ENCODE measurements at places on chromosomes 6 and 20.

DNA sequence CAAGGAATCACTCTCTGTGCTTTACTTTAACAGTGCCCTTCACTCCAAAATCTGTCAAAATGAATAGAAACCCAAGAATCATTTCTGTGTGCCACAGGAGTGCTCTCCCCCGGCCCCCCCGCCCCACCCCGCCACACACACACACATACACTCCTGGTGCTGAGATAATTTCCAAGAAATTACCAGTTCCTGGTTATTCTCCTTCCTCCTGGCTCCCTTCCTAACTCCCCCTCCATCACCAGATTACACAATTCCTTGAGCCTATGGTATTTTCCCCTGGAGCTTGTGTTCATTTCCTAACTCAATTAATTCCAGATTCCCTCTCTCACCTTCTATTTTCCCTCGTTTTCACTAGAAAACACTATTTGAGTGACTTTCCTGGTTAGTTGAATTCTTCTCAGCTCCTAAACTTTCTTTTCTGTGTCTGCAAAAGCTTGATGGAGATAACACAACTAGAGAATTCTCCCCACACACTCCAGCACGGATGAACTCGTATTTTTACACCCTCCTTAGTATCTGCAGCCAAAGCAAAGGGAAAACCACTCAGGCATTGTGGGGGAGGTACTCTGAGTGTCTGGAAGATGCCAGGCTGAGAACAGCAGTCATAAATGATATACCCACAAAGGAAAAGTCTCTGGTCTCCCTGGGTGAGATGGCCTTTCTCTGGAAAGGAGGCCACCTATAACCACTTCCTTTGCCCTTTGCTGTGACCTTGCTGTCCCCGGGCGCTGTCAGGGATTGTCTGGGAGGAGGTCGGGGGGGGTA is 1.9 kb upstream of the SLC24A3 start:
- peak; percentile 83 for DNase-seq

- DNase-seq, result no peak
Measured at GRCh38 chr20:36663031-36663430, 17.0 kb upstream of the SLA2 start.

DNA sequence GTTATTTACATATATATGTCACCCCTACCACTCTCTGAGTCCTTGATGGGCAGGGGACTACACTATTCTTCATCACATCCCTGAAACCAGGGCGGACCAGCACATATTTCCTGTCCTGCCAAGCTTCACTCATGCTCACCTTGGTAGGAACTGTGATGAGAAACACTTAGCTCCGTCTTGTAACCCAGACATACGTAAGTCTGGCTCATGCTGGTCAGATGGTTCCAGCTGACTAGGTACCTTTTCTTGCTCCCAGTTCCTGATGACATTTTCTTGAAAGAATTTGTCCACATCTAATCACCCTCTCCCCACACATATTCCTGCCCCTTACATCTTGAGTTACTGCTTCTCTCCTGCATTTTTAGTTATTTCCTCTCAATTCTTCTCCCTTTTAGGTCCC is 122.2 kb upstream of the MYLIP start:
- DNase-seq, result no peak

GRCh38 chr6:13420269-13420668 is 67.1 kb downstream of the GFOD1 start:
- DNase-seq, result no peak

- no peak for DNase-seq
Measured at GRCh38 chr6:2931055-2931454, 27.9 kb upstream of the SERPINB9 start.

DNA sequence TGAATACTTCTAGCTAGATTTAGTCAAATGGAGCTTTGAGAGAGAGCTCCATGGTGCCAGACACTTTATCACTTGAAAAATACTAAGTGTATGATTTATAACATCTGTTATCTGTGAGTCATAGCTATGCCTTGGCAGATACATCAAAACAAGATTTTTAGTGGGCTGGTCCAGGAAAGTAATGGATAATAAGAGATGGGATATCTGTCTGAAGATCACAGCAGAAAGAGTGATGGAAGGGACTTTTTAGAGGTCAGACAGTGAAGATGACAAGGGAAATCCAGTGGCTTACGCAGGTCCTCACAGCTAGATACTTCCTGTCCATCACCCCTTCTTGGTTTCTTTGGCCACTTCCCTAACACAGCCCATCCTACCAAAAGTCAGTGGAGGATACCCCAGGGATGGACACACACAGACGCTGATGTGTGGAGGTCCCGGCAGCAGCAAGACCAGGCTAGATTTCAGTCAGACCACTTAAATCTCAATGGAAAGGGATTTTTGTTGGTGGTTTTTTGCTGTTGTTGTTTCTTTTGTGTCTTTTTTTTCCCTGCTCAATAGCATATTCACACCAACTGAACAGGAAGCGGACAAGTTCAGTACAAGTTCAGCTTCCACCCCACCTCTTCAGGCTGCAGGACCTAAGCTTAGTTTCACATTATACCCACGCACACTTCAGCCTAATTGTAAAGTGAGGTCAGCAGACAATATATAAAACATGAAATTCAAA is 209.3 kb downstream of the ALDH8A1 start:
- no peak for DNase-seq

DNA sequence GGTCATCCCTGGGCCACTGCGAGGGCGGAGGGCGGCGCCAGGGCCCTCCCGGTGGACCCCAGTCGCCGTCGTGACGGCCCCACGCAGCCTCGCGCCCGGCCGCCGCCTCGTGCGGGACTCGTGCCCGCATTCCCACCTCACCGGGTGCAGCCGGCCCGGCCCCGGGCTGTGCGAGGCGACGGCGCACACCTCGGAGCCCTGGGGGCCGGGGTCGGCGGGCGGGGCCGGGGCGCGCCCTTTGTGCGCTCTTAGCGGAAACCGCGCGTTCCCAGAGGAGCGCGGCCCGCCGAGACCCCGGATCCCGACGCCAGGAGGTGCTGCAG is 5.5 kb upstream of the DLL1 start:
- DNase-seq, result no peak

DNA sequence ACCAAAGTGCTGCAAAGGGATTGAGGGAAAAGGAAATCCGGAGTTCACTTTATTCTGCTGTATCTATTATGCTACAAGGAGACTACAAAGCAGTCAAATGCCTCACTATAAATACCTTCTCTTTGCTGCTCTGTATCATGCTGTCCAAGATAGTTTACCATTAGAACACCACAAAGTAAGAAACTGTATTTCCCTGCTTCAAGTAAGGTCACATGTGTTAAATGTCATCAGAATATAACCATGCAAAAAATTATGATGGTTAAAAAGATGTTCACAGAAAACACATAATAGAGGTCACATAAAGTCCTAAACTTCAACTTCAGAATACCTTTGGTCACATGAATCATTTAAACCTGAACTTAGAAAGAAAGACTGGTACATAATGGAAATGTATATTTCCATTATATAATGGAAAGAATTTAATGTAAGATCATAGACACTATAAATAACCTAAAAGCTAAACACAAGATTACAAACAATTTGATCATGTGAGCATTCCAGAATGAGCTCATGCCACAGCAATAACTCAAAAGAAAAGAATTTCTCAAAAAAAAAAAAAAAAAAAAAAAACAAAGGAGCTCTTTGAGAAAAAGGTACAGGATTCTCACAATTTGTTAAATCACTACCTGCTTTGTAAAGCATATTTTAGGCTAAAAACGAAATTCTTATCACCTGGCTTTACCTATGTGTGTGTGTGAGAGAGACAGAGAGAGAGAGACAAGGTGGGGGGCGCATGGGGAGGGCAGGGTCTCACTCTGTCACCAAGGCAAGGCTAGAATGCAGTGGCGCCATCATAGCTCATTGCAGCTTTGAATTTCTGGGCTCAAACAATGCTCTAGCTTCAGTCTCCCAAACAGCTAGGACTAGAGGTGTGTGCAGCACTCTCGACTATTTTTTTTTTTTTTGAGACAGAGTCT is 58.7 kb downstream of the KIF13A start:
- no peak for DNase-seq

Data from SK-N-MC (cell line).